ENCODE measurements at places on chromosomes 12 and 14.

DNA sequence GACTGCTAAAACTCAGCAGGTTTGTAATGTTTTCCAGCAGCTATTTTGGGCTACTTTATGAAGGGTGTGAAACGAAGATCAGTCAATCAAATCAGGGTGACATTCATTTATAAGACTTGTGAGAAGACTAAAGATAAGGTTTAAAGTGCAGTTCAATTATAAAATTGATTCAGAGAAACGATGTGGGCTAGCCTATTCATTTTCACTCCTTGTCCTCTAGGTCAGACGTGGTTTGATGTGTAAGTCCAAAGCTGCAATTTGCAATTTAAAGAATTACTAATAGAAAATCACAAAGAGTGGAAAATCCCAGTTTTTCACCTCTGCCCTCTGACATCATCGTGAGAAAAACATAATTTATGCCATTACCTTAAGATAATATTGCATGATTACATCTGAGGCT, 243.5 kb upstream of the NOVA1 start:
- DNase-seq = no peak

GRCh38 chr12:93041416-93041815, 112.3 kb upstream of the EEA1 start:
- no peak for DNase-seq

- DNase-seq = no peak
These were observed 103.8 kb downstream of the TMTC3 start for GRCh38 chr12:88245905-88246304.

GRCh38 chr12:107488666-107489065, 196.9 kb upstream of the PWP1 start:
- no peak for DNase-seq

GRCh38 chr12:1527789-1528188, 66.6 kb downstream of the FBXL14 start:
- DNase-seq = no peak

DNA sequence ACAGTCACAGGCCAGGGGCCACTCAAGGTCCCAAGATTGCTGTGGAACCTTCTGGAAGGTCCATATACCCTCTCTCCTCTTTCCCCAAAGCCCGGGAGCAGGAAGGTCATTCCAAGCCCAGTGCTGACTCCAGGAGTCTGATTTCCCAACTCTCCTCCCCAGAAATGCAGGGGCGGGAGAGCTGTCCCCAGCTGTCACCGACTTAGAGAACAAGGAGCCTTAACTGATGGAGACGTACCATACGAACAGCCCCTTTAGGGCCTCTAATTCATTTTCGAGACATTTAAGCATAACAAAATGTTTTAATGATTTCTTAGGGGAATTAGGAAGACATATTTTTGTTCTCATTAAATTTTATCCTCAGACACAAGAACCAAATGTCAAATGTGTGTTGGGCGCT, 99.2 kb downstream of the PHETA1 start:
- no peak for DNase-seq

- no peak for DNase-seq
These were observed 175.2 kb downstream of the EPS8 start for GRCh38 chr12:15613981-15614380.

- no peak for DNase-seq
These were observed 282.7 kb downstream of the ATXN7L3B start for GRCh38 chr12:74820324-74820723.

GRCh38 chr12:55899082-55899481, 28.6 kb downstream of the PYM1 start:
- DNase-seq = no peak

DNA sequence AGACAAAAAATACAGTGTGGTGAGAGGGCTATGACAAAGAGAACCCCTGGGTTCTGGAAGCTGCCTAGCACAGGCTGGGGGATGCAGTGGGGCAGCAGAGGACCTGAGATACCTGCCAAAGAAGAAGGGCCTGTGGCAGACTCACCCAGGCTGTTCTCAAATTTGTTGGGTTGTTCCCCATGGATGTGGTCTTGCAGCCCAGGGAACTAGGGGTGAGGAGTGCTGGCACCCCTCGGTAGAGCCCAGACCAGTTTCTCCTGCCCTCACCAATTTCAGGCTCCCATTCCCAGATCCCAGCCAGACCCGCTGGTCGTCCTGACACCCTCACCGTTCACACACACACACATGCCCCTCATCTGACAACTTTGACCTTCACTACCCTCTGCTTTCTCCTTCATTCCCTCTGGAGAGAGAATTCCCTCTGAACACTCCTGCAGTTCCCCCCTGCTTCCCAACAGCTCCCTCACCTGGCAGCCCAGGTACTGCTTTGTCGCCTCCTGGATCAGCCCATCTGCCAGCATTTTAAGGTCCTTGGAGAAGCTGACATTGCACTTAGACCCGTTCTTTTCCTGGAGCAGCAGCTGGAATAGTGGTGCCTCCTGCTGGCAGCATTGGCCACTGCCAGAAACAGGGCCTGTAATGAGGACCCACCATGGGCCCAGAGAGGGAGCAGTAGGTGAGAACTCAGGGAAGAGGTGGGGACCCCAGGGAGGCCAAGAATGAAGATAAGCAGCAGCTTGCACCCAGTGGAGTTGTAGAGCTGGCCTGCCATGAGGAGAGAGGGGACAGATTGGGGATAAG, 5.9 kb upstream of the GDF11 start:
- DNase-seq = peak; percentile 66

- no peak for DNase-seq
These were observed 95.5 kb downstream of the SLC38A6 start for GRCh38 chr14:61076556-61076955.

DNA sequence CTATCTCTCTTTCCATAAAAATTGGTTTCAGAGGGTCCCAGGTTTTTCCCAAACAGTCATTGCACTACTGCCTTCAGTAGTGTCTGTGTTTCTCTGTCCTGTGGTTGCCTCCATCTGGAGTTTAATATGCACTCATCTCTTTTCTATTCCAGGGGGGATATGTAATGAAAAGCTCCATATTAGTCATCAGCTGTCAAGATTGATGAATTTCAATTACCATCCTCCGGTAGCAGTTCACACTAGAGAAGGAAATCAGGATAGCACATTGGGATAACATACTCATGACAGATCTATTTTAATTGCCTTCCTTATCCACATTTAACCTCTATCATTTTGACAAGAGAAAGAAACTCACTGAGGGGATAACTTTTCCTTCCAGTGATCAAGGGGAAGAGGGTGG, 589.0 kb upstream of the SEL1L start:
- DNase-seq = no peak

DNA sequence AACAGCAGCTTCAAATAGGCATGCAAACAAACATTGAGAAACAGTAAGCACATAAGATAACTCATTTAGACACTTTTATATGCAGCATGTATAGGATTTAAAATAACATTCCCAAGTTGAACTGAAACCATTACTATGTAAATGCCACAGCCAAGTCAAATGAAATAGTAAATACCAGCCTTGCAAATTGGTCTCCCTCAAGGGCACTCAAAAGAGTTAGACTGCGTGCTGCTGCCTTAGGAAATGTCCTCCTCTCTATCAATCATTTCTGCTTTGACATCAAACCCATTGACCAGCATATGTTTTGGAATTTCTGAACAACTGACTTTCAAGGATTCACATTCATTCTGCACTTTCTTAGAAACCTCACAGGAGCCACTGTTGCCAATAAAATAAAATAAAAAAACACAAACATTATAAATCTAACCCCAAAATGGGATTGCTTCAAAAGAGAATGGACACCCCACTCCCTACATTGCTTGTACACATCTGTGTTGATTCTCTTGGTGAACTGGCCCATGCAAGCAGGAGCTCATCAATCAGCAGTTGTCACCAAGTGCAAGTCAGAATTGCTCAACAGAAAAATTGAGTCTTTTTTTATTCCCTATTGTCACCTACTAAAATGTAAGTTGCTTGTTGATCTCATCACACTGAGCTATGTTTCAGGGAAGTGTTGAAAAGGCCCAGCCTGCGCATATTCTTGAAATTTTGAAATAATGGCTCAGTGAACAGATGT, 256.2 kb downstream of the DAD1 start:
- DNase-seq = no peak

DNA sequence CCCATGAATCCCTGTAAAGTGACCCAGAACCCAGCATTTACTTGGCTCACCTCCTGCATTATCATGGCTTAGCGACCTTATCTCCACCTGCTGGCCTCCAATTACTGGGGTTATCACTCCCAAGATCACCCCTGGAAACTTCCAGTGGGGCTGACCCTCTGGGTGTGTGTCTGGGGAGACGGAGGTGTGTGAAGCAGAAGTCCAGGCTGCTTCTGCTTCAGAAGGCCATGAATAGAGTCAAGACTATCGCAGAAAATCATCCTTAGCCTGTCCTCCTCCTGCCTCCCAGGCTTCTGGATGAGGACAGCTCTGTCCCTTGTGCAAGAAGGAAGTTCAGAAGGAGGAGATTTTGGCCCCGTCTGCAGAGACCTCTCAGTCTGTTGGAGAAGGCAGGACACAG, 408 bp upstream of the KRT72 start:
- no peak for DNase-seq

DNA sequence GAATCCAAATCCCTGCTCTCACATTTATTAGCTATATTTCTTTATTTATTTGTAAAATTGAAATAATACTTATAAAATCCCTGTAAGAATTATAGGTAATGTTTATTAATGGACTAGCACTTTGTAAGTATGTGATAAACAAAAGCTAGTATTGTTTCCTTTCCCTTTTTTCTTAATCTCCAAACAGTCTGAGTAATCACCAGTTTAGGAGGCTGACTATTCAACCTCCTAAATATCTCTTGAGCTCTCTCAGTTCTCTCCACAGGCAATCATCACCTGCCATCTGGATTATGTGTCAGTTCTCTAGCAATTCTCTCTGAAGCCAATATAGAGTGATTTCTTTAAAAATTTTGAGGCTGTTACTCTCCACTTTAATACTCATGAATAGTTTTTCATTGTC, 9.2 kb upstream of the LYZ start:
- no peak for DNase-seq

DNA sequence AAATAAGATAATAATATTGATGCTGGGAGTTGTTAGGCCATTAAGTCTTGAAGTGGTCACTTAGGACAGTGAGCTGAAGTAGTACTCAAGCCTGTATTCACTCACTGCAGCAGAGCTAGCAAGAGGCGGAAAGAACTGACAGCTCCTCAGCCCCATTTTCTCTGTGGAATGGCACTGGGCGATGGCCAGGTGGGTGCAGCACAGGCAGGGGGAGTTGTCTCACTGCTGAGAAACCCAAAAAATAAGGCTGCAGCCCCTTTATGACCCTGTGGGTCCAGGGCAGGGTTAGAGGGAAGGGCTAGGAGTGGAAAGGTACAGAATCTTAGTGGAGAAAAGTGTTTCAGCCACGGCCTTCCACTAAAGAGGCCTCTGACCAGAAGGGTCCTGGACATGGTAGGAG, 35.5 kb downstream of the PDZRN4 start:
- no peak for DNase-seq

GRCh38 chr14:29273513-29273912, 506.9 kb downstream of the FOXG1 start:
- no peak for DNase-seq

Data from activated CD4-positive, alpha-beta T cell treated with anti-CD3 and anti-CD28 coated beads, Interleukin-2, amount 10 ng/mL, durations not matched to agents 7 days and 5 days (primary cell).